ENCODE measurements at places on chromosomes 3 and 15.

- DNase-seq: no peak
These were observed 10.8 kb upstream of the SKIL start for GRCh38 chr3:170346481-170347392.

- DNase-seq: no peak
These were observed 2.2 kb downstream of the SECISBP2L start for GRCh38 chr15:49044002-49044401.

DNA sequence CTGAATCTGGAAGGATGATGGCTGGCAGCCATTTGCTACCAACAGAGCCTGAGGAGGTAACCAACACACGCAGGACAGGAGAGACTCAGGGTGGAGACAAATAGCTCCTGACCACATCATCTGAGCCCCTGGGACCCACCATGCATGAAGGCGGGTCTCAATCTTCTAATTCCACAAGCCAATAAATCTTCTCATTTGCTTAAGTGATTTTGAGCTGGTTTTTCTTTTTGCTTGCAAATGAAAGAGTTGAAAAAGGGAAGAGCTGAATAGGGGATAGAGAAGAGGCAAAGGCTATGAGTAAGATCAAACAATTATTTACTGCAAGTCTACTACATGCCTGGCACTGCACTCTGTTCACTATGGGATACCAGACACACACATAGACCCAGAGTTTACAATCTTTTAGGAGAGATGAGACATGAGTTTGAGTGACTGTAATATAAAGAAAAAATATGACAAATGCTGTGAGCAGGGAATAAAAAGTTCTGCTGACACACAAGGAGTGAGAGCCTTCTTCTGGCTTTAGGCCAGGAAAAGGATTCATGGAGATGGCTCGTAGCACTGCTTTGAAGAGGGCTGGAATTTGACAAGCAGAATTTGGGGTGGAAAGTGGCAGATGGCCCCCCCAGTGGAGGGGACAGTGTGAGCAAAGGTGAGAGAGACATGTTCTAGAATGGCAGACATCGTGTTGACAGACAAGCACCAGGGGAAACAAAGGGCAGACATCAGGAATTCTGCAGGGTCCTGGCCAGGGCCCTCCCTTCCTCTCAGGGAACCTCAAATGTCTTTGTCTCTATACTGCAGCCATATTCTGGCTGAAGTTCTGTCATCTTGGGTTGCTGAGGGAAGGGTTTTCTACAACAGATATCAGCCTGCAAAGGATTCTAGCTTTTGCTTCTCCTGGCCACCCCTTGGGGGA is 69.8 kb upstream of the WNT5A start:
- no peak for DNase-seq

DNA sequence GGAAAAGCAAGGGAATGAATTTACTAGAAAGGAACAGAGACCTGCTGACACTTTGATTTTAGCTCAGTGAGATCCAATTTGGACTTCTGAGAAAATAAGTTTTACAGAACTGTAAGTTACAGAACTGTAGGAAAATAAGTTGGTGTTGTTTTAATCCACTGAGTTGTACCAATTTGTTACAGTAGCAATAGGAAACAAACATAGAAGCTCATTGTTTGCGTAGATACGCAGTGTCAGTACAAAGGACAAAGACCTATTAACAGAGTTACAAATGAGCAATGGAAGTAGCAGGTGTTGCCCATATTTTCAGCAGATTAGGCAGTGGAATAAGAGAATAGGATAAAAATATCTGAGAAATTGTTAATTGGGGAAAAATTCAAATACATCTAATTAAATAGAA is 385.8 kb upstream of the CNTN6 start:
- DNase-seq: no peak

DNA sequence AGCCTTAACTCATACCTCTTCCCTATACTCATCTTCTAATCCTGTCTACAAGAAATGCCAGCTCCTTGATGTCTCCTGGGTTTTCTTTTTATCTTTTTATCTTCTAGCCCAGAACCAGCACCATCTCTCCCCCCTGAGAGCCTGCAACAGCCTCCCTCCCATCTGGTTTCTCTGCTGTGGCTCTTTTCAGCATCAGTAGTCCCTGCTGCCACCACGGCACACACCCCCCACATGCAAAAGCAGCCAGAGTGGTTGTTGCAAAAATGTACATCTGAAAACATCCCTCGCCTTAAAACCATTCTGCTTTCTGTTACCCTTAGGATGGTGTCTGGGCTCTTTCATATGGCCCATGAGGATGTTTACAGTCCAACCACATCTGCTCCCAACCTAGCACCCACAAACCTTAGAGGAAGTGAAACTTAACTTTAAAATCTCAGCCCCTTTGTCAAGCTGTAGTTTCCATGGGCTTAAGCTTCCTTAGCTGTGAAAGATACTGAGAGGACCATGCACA is 775 bp downstream of the TTC21A start:
- no peak for DNase-seq

- DNase-seq: no peak
These were observed 192.5 kb upstream of the TSC22D2 start for GRCh38 chr3:150215616-150216015.

- DNase-seq: no peak
These were observed 102.4 kb upstream of the IGSF10 start for GRCh38 chr3:151563305-151563704.

- no peak for DNase-seq
These were observed 120.0 kb downstream of the FNDC3B start for GRCh38 chr3:172159376-172159775.
